Dermis blood vessel endothelial cell (primary cell): ENCODE measurements at places on chromosomes 7 and 10.

DNA sequence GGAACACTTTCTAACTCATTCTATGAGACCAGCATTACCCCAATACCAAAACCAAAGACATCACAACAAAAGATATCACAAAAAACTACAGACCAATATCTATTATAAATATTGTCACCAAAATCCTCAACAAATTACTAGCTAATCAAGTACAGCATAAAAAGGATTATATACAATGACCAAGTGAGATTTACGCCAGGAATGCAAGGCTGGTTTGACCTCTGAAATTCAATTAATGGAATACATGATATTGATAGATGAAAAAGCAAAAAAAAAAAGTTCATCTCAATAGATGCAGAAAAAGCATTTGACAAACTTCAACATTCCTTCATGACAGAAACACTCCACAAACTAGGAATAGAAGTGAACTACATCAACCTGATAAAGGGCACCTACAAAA lies 175.3 kb downstream of the LCOR start:
- DNase-seq = peak; percentile 7

GRCh38 chr7:127745445-127745844 lies 93.5 kb downstream of the SND1 start:
- no peak for DNase-seq

GRCh38 chr10:62182595-62182994 lies 86.0 kb downstream of the RTKN2 start:
- DNase-seq = no peak

- DNase-seq = no peak
Measured at GRCh38 chr10:119270762-119271366, 63.5 kb downstream of the GRK5 start.

DNA sequence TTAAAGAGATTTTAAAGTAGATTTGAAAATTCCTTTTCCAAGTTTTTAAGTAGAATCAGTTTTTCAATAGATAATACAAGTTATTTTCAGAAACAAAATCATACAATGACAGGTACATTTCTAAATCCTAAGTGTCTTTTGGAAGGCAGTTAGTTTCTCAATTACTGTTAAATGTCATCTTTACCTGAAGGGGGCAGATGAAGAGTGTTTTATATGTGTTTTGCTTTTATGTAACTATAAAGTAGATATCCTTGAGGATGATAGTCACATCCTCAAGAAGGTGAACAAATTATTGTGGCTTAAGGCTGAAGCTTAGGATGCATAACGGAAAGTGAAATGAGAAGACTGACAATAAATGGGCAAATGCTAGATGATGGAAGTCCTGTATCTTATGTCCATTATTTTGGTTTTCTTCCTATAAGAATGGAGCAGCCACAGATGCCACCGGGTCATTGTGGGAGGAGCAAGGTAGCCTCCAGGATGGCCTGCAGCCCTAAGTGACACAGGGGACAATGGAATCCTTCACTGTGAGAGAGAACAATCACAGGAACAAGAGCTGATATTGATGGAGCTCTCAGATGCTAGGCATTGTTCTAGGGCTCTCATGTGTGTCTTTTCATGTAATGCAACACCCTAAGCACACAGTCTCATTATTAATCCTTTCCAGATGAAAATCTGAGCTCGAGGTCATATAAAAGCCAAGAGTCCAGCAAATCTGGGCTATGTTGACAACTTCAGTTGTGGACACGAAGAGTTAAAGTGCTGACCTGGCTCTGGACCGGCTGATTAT lies 14.1 kb upstream of the MKX start:
- peak; percentile 15 for DNase-seq

DNA sequence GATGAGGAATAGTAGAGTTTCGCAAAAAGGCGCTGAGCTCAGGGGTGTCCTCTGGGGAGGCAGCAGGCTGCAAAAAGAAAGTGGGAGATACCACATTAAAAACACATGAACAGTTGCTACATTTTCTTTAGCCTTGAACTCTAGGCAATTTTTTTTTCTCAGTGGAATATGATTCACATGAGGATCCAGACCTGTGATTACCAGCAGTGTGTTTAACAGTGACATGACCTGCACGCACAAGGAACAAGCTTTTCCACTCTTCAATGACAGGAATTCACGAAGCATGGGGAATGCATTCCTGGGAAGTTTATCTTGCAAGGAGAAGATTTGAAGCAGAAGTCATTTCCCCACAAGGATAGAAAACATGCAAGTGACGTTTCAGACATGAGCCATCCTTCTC lies 161.6 kb downstream of the ITGA8 start:
- no peak for DNase-seq

DNA sequence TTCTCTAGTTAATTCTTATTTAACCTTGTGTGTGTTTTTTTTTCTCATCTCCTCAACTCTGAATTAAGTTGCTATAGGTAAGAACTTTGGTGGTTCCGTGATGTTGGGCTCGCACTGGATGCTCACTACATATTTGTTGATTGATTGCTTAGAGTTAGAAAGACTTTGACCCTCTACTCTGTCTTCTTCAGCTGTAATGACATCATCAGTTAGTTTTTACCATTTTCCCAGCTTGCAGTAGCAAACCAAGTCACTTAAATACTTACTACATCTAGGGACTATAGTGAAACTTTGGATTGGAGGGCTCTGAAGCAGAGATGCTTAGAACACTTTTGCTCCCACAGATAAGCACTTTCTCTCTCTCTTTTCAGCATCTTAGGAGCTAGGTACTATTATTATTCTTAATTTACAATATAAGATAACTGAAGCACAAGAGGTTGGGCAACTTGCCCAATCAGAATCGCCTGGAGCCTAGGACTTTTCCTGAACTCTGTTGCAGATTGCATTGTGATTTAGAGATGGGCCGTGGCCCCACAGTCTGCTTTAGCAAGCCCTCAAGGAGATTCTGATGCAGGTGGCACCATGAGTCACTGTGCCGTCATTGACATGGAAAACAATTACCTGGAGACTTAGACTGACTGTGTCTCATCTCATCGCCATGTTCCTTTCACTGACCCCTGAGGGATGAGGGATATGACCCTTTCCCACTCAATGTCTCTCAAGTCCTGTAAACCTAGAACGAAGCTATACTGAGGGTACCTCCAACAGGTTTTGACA lies 471.9 kb upstream of the PODXL start:
- DNase-seq = no peak

DNA sequence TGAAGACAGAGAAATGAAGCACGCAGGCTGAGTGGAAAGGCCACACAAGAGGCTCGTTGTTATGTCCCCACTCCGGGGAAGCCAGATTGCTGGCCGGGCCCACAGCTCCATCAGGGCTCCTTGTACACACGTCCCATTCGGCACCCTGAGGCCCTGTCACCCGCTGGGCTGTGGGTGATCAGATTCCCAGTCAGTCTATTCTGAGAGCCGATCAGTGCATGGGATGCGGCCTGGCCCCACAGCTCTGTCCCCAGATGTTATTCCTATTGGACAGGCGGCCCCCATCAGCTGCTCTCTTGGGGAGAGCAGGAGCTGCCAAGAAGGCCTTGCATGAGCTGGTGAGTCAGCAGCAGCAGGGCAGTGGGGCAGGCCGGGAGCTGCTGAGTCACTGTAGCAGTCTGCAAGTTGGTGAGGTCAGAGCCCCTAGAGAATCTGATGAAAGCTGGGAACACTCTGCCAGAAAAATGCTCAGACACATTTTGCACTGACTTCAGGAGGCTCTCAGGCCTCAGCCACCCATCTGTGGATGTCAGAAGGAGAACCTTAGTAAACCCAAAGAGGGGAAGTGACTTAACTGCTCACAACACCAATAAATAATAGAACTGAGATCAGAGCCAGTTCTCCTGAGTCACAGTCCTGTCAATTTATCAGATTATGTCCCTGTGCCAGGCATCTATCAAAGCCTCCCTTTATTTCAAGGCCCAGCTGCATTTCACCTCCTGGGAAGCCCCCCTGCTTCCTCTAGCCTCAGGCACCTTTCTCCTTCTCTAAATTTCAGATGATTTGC lies 9.4 kb upstream of the PSAP start:
- DNase-seq = peak; percentile 99

DNA sequence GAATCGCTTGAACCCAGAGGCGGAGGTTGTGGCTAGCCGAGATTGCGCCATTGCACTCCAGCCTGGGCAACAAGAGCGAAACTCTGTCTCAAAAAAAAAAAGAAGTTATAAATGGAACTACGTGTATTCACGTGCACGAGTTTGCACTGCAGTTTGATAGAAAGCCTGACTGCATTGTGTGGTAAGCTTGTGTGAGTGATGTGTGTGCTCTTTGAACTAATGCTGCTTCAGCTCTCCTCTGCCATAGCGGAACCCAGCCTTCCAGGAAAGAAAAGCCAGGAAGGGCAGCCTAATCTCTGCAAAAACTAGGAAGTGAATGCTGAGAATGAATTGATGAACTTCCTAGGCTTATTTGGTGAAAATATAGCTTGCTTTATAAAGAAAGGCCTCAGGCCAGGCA lies 15.6 kb upstream of the MKRN1 start:
- no peak for DNase-seq

DNA sequence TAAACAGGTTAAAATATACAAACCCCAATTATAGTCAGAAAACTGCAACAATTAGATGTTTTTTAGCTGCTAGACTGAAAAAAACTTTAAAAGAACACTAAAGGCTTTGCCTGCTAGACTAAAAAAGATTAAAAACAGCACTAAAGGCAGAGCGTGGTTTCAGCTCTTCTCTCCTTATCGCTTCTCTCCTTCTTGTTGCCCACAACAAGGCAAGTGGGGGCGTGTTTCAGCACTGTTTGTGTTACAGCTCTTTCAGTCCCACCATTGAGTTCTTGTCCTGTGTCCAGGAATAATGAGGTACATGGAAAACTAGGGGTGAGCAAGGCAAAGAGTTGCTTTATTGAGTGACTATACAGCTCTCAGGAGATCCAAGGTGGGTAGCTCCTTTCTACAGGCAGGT lies 112.3 kb downstream of the HPSE2 start:
- DNase-seq = no peak

DNA sequence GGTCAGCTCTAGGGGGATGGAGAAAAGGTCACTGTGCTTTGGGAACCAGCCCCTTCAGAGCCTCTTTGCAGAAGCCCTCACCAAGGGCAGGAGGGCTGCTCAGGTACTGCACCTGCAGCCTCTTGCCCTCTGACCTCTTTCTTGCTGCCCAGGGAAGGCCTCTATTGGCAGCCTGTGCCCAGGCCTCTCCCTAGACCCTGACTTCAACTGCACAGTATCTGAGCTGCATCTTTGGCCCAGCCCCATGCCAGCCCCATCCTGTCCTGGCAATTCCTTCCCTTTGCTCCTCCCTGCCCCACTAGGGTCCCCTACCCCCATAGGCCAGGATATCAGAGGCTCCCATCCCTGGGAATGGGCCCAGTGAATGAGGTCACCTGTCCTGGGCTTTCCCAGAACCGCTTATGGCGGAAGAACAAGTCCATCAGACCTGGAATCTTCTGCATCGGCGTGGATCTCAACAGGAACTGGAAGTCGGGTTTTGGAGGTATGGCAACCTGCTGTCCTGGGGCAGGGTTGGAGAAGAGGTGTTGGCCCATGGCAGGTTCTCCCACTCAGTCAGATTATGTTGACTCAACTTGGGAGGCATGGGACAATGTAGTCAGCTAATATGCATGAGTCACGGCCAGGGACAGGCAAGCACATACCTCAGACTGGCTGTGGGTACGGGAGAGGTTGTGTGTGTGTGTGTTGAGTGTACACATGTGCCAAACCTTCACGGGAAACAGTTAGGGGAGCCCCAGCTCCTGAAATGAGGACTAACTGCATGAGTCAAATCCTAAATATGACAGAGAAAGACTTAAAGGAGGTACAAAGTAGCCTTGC lies 17.1 kb upstream of the CPA1 start:
- DNase-seq = peak; percentile 55

GRCh38 chr10:117425974-117426566 lies 50.8 kb upstream of the PDZD8 start:
- no peak for DNase-seq

GRCh38 chr10:112526906-112527305 lies 79.9 kb downstream of the VTI1A start:
- DNase-seq = no peak

DNA sequence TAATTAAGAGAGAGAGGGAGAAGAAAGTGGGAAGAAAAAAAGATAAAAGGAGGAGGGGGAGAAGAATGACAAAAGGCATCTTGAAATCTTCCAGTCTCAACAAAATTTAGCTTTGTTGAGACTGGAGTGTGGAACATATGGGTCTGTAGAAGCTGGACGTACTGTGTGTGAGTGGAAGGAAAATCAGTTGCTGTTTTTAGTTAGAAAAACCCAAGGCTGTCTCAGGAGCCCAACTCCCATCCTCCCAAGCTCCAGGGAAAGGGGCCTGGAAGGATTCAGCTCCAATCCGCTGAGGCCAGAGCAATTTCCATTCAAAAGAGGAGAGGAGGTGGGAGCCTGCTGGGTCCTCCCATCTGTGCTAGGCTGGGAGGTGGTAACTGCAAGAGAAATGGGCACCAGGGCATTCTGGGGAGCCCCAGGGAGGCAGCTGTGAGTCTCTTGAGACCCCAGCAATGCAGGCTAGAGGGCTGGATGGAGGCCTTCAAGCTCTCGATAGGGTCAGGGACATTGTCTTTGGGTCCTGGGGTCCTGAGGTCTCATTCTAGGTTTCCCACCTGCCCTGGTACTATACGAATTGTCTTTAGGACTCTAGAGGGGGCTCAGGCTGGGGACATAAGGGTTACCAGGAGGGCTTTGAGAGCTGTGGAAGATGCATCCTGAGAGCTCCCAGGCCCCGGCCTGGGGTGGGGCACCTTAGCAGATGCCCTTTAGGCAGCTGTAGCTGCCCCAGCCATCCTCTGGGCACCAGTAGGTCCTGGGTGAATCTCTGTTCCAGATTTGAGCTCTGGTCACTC lies 21.4 kb downstream of the ADCYAP1R1 start:
- no peak for DNase-seq

DNA sequence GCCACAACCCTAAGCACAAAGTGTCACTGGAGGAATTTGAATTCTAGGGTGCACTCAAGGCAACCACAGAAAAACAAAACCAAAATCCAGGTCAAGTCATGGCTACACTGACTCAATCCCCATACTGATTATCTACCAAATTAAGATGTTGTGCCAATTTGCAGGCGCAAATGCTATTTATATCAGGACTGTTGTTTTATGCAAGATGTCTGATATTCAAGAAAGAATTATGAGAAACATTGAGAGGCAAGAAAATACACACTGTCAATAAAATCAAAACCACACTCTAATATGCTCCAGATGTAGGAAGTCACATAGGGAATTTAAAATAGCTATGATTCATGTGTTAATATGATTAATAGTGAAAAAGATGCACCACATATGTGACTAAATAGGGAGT lies 141.3 kb upstream of the MINDY3 start:
- no peak for DNase-seq
